COLO829 (cell line): ENCODE measurements at places on chromosomes 6 and 20.

- no peak for DNase-seq
These were observed 8.7 kb downstream of the SASH1 start for GRCh38 chr6:148351309-148351708.

- no peak for DNase-seq
These were observed 89.2 kb downstream of the THBS2 start for GRCh38 chr6:169164451-169164850.

- no peak for DNase-seq
These were observed 89.1 kb upstream of the QKI start for GRCh38 chr6:163325390-163325784.

DNA sequence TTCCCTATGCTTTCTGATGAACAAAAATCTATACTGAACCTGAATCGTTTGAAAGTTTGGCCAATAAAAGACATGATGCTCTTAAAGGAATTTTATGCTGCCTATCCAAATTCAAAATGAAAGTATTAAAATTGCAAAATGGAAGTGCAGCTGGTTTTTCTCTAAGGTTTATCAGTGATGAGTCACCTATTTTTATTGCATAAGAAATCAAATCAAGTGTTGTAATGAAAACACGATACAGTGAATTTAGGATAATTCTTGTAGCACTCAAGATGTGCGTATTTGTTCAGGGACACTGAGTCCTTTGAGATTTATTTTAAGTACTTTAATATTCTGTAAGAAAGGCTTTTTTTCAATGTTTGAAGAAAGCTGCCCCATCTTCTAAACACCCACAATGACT, 409.5 kb downstream of the ADGRB3 start:
- no peak for DNase-seq

DNA sequence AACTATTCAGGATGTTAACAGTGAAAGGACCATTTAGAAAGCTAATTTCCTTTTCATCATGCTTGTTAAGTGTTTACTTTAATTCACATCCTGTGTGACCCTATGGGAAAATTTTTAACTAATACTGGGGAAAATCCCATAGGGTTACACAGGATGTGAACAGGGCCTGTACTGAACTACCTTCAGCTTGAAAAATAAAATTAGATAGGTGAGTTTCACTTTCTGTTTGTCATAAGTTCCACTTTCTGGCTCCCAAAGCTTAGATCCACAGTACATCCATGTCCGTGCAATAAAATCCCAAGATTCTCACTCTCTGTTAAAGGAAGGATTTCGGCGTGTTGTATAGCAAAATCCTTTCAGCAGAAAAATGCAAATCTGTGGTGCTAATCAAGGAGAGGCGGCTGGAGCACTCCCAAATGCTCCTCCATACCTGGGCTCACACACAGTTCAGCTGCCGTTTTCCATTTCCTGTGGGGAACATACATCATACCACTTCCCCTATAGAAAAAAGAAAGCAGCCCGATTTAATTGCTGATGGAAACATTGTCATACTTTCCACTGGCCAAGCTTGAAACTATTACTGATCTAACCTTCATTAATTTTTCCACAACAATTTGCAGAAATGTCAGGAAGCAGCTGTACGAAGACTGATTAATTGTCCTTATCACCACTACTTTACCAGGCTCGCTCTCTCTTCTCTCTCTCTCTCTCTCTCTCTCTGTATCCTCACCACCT, 125.2 kb downstream of the HIVEP2 start:
- peak; percentile 9 for DNase-seq

- DNase-seq: no peak
These were observed 110.7 kb upstream of the SMLR1 start for GRCh38 chr6:130716466-130716865.

DNA sequence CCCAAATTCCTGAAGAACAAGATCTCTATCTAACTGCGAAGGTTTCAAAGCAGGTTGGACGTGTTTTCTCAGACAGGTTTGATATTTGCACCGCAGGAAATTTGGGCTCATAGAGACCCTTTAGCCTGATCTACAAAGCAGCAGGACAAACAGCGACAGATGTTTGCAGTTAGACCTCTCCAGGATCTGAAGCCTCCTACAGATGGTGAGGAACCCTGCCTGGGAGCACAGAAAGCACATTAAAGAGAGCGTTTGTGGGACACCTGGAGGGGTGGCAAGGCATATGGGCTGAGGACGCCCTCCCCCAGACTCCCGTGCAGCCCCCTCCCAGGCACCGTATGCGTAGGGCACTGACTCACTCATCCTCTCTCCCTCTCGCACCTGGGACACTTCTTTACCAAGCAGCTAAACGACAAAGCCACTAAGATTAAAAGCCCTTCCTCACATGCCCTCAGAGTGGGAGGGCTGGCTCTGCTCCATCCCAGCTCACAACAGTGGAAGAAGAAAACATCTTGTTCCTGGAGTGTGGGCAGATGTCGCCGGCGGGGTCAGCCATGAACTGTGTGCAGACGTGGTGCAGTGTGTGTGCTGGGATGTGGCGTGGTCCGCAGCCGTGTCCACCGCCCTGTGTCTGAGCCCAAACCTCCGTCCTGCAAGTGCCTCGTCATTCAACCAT, 249.7 kb upstream of the AFDN start:
- DNase-seq: no peak

DNA sequence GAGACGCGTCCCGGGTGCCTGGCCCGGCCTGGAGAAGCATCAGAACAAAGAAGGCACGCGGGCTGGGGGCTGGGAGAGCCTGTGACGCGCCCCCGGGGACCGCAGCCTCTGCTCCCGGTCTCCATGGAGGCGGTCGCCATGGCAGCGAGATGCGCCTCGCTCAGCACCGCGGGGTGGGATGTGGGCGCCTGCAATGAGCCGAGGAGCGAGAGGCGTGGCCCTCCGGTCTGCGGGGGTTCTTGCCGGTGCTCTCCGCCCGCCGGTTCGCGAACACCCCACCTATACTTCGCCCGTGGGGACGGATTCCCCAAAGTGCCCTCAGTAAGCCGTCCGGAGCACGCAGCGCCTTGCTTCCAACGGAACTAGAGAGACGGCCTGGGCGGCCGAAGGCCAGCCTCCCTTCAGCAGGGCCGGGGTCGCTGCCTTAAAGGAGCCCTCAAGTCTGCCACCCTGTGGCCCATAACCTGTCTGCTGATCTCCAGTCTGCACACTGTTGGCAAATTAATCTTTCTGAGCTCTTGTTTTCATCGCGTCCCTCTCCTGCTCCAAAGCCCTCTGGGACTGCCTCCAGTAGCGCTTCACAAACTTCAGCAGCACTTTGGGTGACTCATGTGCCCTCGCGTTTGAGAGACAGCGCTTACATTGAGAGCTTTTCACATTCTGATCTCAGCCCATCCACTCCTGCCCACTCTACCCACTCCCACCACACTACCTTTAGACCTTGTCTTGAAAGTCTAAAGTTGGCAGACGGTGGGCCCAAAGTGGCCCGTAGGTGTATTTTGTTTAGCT, 983 bp upstream of the ADISSP start:
- peak; percentile 80 for DNase-seq

- no peak for DNase-seq
These were observed 1028.5 kb downstream of the KIF16B start for GRCh38 chr20:15544742-15545141.

GRCh38 chr6:110567957-110568696, 91.7 kb upstream of the SLC22A16 start:
- DNase-seq: no peak
